Stimulated activated CD4-positive, alpha-beta T cell treated with anti-CD3 and anti-CD28 coated beads, Interleukin-1b, Interleukin-23, amount 100 ng/mL, for 1 hour (primary cell): ENCODE measurements at places on chromosomes 4 and X.

DNA sequence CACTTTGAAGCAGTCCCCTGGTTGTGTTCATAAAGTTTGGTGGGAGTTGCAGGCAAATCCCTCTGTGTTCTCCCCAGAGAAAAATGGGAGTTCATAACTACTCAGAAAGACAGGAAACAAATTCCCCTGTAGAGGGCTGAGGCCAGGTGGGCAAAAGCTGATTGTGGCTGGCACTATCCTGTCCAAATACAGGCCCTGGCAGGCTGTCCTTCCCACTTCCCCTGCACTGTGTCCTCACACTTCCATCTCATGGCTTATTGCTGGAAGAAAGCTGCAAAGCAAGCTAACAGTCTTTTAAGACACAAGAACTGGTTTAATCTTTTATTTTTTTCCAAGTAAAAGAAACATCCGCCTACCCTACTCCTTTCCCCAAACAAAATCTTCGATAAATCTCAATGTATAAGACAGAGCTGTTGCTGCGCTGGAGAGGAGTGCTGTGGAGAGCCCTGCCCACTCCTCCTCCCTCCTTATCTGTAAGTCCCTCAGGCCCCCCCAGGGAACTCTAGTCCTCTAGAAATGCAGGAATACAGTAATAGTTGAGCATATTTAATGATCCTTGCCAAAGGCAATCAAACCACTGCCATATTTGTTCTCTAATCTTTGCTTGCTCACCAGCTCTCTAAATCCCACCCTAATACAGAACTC is 14.0 kb downstream of the TAPT1 start:
- DNase-seq = no peak

DNA sequence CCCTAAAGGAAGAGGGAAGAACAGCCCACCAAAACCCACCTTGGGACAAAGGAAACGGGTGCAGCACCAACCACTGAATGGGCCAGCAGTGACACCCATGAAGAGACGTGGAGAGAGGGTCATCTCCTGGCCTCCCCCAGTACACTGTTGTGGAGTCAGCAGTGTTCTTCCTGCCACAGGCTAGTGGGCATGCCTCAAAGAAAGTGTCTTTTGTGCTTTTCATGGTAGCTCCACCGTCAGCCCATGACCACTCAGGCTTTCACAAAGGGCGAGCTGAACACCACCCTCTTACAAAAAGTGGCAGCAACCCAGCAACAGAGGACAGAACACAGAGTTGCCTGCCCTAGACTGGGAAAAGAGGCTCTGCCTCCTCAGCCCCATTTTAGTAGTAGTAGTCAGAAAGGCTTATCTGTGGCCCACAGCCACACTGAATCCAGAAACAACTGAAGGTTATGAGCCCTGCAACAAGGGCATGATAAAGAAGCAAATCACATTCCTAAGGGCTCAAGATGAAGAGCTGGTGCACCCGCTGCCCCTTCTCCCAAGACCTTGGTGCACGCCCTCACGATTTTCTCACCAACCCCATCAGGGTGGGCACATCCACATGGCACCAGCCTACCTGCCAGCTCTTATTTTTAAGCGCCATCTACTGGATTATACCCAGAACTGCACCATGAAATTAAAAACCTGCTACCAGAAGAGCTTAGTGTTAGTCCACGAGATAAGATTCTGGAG is 53.1 kb downstream of the RAB28 start:
- no peak for DNase-seq

GRCh38 chrX:136269921-136270320 is 18.7 kb upstream of the MAP7D3 start:
- DNase-seq = no peak

- DNase-seq = no peak
Measured at GRCh38 chr4:80726471-80726870, 304.0 kb upstream of the BMP3 start.

GRCh38 chrX:134718105-134718965 is 60.1 kb upstream of the PLAC1 start:
- no peak for DNase-seq

GRCh38 chr4:33780952-33781791 is 2463.1 kb downstream of the ARAP2 start:
- no peak for DNase-seq

DNA sequence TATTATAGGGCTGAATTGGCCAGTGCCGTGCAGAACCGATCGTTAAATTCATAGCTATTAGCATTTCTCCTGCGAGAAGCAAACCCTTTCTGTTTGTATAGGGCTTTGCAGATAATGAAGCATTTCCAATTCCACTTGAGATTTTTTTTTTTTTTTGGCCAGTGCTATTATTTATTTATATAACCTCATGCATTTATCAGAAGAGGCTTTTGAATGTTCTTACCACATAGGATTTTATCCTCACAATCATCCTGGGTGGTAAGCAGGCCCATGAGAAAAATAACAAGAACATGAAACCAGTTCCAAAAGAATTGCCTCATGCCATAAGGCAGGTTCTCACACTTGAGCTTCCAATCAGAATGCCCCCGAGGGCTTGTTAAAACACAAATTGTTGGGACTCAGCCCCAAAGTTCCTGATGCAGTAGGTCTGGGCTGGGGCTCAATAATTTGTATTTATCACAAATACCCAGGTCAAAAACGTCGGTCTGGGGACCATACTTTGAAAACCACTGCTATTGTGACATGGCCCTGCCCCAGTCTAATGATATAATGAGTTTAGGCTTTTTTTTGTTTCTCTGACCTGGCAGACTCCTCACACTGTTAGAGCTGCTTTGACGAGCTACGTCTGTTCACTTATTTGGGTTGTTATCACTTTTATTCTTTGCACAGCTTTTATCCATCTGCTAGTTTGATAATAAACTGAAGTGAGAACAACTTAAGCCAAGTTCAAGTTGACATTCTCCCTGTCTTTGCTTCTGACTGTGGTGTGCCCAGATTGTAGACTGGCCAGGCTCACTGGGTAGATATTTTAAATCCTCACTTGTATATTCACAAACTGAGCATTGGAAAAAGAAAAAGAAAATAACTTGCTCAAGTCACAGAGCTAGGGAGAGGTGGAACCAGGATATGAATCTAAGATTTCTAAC is 20.1 kb downstream of the SUPT20HL1 start:
- DNase-seq = no peak

DNA sequence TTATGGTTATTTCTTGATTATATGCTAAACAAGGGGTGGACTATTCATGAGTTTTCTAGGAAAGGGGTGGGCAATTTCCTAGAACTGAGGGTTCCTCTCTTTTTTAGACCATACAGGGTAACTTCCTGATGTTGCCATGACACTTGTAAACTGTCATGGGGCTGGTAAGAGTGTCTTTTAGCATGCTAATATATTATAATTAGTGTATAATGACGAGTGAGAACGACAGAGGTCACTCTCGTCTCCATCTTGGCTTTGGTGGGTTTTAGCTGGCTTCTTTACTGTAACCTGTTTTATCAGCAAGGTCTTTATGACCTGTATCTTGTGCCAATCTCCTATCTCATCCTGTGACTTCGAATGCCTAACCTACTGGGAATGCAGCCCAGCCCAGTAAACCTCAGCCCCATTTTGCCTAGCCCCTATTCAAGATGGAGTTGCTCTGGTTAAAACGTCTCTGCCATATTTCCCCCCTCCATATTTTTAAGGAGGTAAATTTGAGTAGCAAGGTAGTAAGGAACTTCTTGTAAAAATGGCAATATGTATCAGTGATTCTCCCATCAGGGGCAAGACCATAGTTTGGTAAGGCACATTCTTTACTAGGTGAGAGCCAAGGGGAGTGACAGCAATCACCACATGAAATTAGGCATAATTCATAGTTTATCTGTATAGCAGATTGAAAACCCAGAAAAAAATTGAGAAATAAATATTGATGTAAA is 2.6 kb downstream of the CXCL2 start:
- DNase-seq = no peak

DNA sequence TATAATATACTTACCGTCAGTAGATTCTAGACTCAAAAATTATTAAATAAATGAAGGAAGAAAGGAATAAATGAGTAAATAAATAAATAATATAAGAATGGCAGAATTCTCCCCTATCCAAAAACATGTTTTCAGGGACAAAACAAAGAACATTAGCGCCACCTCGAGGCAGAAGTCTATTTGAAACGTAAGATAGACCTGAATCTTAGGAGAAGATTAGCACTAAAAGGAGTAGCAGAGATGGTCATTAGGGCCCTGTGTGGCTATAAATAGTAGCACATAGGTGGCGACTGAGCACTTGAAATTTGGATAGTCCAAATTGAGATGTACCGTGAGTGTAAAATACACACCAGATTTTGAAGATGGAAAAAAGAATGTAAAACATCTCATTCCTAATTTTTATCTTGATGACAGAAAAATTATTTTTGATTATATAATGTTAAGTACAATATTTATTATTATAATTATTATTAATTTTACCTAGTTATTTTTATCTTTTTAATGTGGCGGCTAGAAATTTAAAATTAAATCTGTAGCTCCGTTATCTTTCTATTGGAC is 24.3 kb upstream of the SRD5A3 start:
- DNase-seq = no peak

DNA sequence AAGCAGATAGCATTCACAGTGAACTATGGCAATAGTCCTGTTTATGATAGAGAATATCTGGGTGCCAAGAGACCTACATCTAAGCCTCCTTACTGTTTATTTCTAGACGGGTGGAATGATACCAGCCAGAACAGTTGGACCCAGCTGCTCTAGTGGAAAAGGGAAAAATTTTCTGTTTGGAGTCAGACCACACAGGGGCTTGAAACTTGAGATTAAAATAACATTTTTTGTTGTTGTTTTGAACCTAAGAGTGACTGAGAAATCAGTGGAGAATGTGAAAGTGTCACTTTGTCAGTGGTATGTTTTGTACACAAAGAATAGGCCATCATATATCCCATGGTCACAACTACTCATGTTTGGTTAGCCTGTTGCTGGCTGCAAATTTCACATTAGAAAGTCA is 105.7 kb downstream of the AGTR2 start:
- DNase-seq = no peak

GRCh38 chrX:65871671-65872311 is 168.1 kb downstream of the VSIG4 start:
- no peak for DNase-seq

- DNase-seq = no peak
Measured at GRCh38 chr4:104749062-104749461, 254.4 kb upstream of the CXXC4 start.

DNA sequence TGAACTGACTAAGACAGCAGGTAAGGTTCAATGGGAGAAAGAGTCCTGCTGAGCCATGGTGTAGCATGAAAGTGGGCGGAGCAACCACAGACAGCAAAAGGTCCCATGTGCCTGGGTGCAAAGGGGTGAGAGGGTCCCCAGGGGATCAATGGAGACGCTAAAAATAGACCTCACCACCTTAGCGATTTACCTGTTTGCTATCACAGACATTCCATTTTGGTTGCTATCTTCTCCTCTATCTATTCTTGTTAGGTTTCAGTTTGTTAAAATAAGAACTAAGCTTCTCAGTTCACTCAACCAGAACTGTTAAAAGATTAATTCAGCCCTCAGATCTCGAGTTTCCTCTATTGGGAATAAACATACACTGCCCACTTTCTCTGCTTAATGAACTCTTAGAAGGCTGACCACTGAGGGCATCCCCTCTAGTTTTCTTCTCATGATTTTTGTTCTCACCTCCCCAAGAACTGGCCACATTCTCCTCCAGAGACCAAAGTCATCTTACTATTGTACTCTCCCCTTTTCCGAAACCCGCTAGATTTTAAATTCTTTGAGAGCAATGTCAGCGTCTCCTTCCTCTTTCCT is 136.7 kb downstream of the PARM1 start:
- no peak for DNase-seq

DNA sequence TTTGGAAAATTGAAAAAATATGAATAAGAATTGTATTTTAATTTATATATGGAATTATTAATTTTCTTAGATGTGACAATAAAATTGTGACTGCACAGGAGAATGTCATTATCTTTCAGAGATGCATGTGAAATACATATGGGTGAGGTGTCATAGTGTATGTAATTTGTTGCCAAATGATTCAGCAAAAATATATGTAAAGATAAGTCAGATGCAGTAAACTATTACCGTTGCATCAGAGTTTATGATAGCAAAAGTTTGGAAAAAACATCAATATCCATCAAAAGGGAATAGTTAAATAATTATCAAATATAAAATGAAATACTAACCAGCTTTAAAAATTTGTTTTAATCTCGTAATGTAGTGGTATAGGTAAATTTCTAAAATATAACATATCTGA is 10.4 kb upstream of the SLC7A11 start:
- no peak for DNase-seq
